Activated CD4-positive, alpha-beta T cell treated with anti-CD3 and anti-CD28 coated beads for 36 hours (primary cell): ENCODE measurements at places on chromosomes 2 and 18.

DNA sequence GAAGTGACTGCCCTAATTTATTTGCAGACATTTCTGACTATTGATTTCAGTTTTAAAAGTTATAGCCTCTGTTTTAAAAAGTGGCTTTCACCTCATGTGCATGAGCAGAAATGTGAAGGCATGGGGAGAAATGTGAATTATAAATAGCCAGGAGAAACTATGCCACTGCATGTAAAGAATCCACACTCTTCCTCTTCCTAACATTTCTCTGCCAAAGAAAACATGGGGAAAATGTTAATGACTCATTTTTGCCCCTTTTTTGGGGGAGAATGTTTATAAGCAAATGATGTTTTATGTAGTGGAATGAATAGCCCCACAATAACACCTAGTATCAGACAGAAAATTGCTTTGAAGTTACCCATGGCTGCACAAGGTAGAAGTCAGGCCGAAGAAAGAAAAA, 249.0 kb upstream of the TANK start:
- DNase-seq: no peak

DNA sequence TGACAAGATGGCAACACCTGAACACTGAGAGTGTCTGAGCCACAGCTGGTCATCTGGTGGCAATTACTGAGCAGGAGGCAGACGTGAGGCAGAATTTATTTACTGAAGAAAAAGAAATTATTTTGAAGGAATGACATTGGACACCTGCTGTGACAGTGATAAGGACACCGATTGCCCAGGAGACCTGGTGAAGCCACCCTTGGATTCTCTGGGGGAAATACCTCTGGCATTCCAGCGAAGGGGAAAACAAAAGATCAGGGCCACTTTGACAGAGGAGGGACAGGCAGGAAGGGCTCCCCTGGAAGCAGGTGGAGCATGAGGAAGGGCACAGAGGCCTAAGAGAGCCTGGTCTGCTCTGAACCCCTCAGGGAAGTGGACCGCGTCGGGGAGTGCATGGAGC, 85.4 kb upstream of the ALPP start:
- DNase-seq: no peak

DNA sequence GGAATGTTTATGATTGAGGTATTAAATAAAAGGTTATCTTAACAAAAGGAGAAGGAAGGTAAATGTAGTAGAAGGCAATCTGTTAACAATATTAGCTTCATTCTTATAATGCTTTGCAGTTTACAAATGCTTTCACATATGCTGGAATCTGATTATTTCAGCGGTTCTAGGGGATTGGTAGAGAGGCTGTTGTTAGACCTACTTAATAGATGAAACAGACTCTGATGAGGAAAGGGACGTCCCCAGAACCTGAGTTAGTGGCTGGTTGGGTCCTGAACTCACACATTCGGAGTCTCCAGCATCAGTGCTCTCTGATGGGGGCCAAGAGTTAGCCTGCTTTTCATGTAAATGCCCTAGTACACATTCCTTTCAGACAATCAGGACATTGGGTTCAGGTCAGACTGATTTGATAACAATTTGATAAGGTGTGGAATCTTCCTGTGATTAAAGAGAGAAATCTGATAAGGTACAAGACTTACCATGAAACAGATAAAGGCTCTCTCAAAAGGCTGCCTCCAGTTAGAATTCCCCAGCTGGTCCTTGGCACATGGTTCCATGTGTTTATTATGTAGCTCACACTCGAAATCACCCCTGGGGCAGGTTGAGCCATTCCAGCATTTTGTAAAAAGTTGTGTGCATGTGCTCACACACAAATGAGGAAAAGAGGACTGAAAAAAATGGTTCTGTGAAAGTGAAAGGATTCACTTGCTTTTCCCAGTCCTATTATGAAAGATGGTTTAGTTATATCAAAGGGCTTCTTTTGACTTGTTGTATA, 103.1 kb downstream of the GPD2 start:
- no peak for DNase-seq

- no peak for DNase-seq
Observed at GRCh38 chr2:133484106-133484505, 84.2 kb downstream of the NCKAP5 start.

GRCh38 chr2:133641497-133641896, 73.2 kb upstream of the NCKAP5 start:
- no peak for DNase-seq

- no peak for DNase-seq
Observed at GRCh38 chr2:119598596-119599263, 54.5 kb downstream of the CFAP221 start.

GRCh38 chr2:24986372-24986771, 14.6 kb upstream of the DNAJC27 start:
- DNase-seq: no peak

- DNase-seq: no peak
Observed at GRCh38 chr18:56853961-56854360, 202.8 kb downstream of the WDR7 start.

GRCh38 chr18:48023334-48024008, 93.0 kb upstream of the SMAD2 start:
- peak; percentile 47 for DNase-seq

GRCh38 chr2:166516712-166517303, 22.8 kb upstream of the SCN7A start:
- DNase-seq: peak; percentile 30

- DNase-seq: no peak
Observed at GRCh38 chr2:104865096-104865470, 11.2 kb downstream of the POU3F3 start.

DNA sequence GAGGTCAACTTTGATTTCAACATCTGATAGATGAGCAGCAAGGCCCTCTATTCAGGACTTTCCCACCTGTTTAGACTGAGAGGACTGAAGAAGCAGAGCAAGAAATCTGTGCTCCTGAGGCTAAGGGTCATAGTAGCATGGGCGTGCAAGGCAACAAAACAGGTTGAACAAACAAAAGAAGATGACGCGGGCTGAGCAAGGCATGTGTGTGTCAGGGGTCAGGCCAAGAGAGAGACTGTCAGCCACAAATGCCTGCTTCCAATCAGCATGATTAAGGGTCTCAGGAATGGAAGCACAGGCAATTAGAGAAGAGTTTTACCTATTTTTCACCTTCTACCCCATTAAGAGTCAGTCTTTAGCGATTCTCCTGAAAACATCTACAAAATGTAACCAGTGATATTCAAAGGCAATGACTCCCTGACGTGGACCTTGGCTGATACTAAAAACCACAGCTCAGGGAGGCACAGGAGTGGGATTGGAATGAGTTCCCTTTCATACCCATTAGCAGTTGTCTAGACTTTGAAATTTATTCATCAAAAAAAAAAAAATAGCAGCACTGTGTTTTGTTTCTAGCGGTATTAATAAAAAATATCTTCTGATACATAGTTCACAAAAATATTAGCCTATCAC, 81.9 kb downstream of the DYNAP start:
- no peak for DNase-seq

- DNase-seq: no peak
Observed at GRCh38 chr2:7661502-7661901, 744.3 kb downstream of the RNF144A start.

GRCh38 chr2:114049826-114050225, 159.9 kb downstream of the ACTR3 start:
- no peak for DNase-seq

GRCh38 chr18:24582771-24583170, 122.3 kb downstream of the HRH4 start:
- DNase-seq: no peak

- no peak for DNase-seq
Observed at GRCh38 chr2:190529486-190530247, 4.9 kb downstream of the NEMP2 start.

GRCh38 chr2:133667085-133667484, 98.8 kb upstream of the NCKAP5 start:
- DNase-seq: no peak

DNA sequence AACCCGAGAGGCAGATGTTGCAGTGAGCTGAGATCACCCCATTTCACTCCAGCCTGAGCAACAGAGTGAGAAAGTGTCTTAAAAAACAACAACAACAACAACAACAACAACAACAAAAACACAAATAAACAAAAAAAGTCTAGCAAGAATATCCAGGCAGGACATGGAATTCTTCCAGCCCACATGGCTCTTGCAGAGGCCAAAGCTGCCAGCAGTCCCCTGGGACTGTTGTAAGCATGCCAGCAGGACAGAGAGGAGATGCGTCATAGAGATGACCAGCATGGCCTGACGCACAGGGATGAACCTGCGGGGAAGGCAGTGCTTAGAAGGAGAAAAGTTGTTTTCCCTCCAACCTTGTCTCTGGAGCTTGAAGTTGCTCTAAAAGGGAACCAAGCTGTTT, 182.3 kb upstream of the PGAP1 start:
- DNase-seq: no peak

GRCh38 chr18:62399276-62399675, 74.2 kb downstream of the TNFRSF11A start:
- no peak for DNase-seq

GRCh38 chr18:59834267-59834666, 65.5 kb upstream of the PMAIP1 start:
- peak; percentile 22 for DNase-seq

DNA sequence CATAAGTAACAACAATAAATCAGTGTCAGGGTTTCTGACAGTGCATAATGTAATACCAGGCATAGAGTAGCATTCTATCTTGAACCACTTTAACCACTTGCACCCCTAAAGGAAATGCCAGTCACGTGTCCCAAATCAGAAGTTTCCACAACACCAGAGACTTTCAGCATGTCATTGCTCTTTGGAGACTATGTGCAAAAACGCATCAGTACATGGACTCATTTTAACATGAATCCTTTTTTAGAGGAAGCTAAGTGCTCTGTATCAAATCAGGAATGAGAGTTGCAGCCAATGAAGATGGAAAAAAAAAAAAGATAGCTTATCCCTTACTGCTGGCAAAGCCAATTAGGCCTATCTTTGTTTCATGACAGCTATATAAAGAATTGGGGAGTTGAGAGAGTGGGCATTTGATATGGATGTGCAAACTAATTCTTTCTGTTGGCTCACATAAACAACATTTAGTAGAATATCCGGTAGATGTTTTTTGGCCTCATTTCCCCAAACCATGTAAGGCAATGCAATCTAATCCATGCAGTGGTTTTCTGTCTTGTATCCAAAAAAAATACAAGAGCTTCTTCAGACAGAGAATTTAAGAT, 353.1 kb downstream of the IRS1 start:
- DNase-seq: no peak

- DNase-seq: no peak
Observed at GRCh38 chr2:168239281-168239680, 8.1 kb downstream of the STK39 start.

GRCh38 chr2:176120364-176121189, 1.9 kb upstream of the HOXD9 start:
- DNase-seq: no peak

DNA sequence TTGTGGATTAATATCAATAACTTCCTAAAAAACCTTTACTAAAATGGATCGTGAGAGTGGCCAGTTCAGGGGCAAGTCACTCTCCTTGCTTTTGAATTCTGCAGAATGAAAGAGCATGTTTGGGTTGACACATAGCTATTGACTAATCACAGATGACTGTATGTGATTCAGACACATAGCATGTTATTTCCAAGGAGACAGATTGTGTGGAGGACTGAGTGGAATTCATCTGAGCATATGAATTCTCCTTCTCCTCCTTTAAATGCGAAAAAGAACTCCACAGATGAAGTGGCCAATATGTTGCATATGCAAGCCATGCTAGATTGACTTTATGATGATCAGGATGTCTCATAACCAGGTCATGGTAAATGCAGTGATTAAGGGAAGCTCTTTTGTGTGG, 249.4 kb upstream of the FAM98A start:
- no peak for DNase-seq

DNA sequence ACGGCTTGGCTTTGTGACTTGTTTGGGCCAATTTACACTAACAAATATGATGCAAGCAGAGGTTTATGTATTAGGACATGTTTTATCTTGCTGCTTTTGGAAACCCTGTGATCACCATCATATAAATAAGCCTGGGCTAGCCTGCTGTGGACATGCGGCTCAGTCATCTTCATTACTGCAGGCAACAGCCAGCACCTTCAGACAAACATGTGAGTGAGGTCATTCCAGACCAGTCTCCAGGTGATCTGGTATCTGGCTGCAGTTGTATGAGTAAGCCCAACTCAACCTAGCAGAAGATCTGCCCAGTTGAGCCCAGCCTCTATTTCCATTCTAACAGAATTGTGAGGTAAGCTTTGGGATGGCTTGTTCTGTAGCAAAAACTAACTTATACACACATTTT, 254.6 kb upstream of the ATP5MC3 start:
- DNase-seq: no peak

DNA sequence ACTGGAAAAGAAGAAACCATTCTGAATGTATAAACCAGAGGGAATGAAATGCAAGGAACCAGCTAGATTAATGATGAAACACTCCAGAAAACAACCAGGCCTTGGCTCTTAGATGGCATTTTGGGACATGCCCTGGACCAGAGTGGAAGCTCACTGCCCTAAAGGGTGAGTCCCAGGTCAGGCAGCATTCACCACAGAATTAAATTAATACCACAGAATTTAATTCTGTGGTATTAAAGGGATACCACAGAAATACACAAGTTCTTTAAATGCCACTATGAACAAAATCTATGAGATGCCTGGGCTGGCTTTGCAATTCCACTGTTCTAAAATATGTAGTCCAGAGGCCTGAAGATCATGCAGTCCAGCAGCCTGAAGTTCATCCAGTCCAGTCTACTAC, 122.3 kb upstream of the KYNU start:
- DNase-seq: no peak

DNA sequence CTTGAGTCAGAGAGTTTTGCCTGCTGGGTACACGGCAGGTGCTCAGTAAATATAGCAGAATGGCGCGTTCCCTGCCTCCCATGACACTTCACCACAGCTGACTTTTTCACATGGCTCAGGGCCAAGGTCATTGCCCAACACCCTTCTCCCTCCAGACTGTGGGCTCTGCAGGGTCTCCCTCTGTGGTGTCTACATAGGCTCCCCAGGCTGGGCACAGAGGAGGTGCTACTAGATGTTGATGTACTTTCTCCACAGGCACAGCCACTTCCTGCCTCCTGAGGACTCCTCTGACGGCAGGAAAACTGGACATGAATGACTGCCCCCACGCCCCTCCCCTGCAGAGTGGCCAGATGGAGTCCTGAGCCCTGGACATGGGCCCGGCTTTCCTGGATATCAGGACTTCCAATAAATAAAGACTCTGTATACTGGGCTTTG, 4.2 kb downstream of the CHCHD5 start:
- DNase-seq: no peak

DNA sequence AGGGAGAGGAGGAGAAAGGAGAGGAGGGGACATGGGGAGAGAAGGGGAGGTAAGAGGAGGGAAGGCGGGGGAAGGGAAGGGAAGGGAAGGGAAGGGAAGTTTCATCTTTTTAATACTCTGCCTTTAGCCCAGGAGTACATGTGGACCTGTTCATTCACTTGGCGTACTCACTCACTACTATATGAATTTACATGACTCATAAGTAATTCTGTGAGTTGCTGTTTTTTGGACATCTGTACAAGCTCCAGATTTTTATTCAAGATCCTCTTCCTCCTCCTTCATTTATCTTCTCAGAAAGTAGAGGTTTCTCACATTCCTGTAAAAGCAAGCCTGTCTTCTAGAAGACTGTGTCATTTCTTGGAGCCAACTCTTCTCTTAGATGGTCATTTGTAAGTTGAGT, 84.6 kb downstream of the RDH14 start:
- DNase-seq: no peak
